ENCODE measurements at places on chromosomes 5 and 9. TPM values are rescaled to one million over a fixed set of nuclear protein-coding genes. Genes with fewer than 3 reads are reported as not detected.

The SLIT3 gene
- polyA plus RNA-seq = not detected

The NMUR2 gene
- polyA plus RNA-seq = not detected

The PCDHGA10 gene
- 1.3 TPM for polyA plus RNA-seq

The SLC36A2 gene
- not detected for polyA plus RNA-seq

The ANKRD55 gene
- not detected for polyA plus RNA-seq

The CSNK1A1 gene
- polyA plus RNA-seq = 133 TPM

The PHF24 gene
- not detected for polyA plus RNA-seq

The SH2D3C gene
- polyA plus RNA-seq = 23.2 TPM

The ECM2 gene
- polyA plus RNA-seq = 0.54 TPM

The LMX1B gene
- not detected for polyA plus RNA-seq

The CTNND2 gene
- polyA plus RNA-seq = not detected

The FRRS1L gene
- polyA plus RNA-seq = not detected

The SPATA31E1 gene
- polyA plus RNA-seq = not detected

The ZNF879 gene
- not detected for polyA plus RNA-seq

The TAF11L5 gene
- polyA plus RNA-seq = not detected

The FSTL4 gene
- polyA plus RNA-seq = 0.10 TPM

The DIPK1B gene
- 0.08 TPM for polyA plus RNA-seq

The RGS7BP gene
- not detected for polyA plus RNA-seq

The DOCK2 gene
- 109 TPM for polyA plus RNA-seq

The SPINK1 gene
- polyA plus RNA-seq = not detected

The ADAMTS2 gene
- 0.02 TPM for polyA plus RNA-seq

The SAXO1 gene
- polyA plus RNA-seq = not detected

The GRHPR gene
- 161 TPM for polyA plus RNA-seq

The PLGRKT gene
- polyA plus RNA-seq = 72.3 TPM

The SLC45A2 gene
- polyA plus RNA-seq = not detected

The MYMK gene
- polyA plus RNA-seq = not detected

The SLCO4C1 gene
- not detected for polyA plus RNA-seq

The PCDHGA4 gene
- polyA plus RNA-seq = not detected

The DEPDC1B gene
- polyA plus RNA-seq = 58.9 TPM

The ELAVL2 gene
- polyA plus RNA-seq = 0.73 TPM

The SKP2 gene
- polyA plus RNA-seq = 50.8 TPM

The CYSRT1 gene
- 3.7 TPM for polyA plus RNA-seq

The TMEM174 gene
- not detected for polyA plus RNA-seq

The SLC27A6 gene
- not detected for polyA plus RNA-seq

The SPINK7 gene
- polyA plus RNA-seq = not detected

The RANBP3L gene
- not detected for polyA plus RNA-seq

The CFAP90 gene
- not detected for polyA plus RNA-seq

The TLX3 gene
- not detected for polyA plus RNA-seq

The FAT2 gene
- 0.01 TPM for polyA plus RNA-seq

The TMEM141 gene
- polyA plus RNA-seq = 47.3 TPM

The ADGRD2 gene
- polyA plus RNA-seq = not detected

The ASPN gene
- 0.47 TPM for polyA plus RNA-seq

The SYNPO gene
- polyA plus RNA-seq = 2.0 TPM

The THBS4 gene
- polyA plus RNA-seq = 1.0 TPM

The CRB2 gene
- polyA plus RNA-seq = 0.15 TPM

The SLC34A3 gene
- not detected for polyA plus RNA-seq

The PCDHGC4 gene
- polyA plus RNA-seq = 0.21 TPM

The RMRP gene
- polyA plus RNA-seq = 13.3 TPM

All from GM12878 (cell line).